ENCODE measurements at places on chromosomes 2 and 18.

GRCh38 chr2:105776560-105776928 lies 31.8 kb downstream of the NCK2 start:
- no peak for DNase-seq

- no peak for DNase-seq
Observed at GRCh38 chr2:187618813-187619212, 64.6 kb upstream of the TFPI start.

DNA sequence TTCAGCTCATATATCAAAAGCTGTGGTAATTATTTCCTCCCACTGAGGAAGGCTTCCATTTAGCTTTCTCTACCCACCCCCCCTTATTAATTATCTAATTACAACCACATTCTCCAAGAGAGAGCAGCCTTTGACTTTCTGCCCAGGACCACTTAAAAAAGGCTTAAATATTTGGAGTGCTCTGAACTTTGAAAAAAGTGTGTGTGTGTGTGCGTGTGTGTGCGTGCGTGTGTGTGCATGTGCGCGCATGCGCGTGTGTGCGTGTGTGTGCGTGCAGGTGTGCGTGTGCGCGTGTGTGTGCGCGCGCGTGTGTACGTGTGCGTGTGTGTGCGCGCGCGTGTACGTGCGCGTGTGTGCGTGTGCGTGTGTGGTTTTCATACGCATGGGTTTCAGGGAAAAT lies 57.8 kb downstream of the TWIST2 start:
- DNase-seq, result no peak

GRCh38 chr18:67651438-67651837 lies 134.9 kb upstream of the DSEL start:
- DNase-seq, result no peak

DNA sequence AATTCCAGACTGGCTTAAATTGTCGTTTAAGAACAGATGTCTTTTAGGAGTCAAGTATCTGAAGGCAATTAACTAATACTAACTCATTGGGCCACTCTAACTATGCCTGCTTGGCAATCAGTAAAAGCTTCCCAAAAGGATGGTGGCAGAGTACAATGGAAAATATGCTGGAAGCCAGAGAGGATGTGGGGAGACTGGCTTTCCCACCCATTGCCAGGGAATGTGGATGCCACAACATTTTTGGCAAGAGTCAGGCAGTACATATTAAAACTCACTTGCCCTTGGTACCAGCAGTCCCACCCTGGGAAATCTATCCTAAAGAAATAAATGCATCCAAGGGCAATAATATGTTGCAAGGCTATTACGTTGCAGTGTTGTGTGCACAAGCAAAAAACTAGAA lies 74.0 kb upstream of the FZD7 start:
- DNase-seq, result no peak
